ENCODE measurements at places on chromosomes 1 and 21.

GRCh38 chr21:41879190-41879998 lies at the start of gene PRDM15:
Gene PRDM15, minus strand, starts transcription at chr21:41879344. Its CDS starts 18,981 bp downstream, at chr21:41860363.
- no peaks in the 10 kb centered on the region for H3K36me3 ChIP-seq
- H3K4me1 ChIP-seq = peaks cover 17% of the 10 kb centered on the region
- no peaks in the 10 kb centered on the region for H3K27me3 ChIP-seq
- peak within 1 kb of the TSS; percentile 91 for H3K27ac ChIP-seq

GRCh38 chr1:168725831-168726230 lies 3.2 kb downstream of the DPT start:
- DNase-seq = no peak
- no peaks in the 10 kb centered on the region for H3K36me3 ChIP-seq
- H3K4me1 ChIP-seq = no peaks in the 10 kb centered on the region
- H3K4me3 ChIP-seq = no peak overlapping the region

DNA sequence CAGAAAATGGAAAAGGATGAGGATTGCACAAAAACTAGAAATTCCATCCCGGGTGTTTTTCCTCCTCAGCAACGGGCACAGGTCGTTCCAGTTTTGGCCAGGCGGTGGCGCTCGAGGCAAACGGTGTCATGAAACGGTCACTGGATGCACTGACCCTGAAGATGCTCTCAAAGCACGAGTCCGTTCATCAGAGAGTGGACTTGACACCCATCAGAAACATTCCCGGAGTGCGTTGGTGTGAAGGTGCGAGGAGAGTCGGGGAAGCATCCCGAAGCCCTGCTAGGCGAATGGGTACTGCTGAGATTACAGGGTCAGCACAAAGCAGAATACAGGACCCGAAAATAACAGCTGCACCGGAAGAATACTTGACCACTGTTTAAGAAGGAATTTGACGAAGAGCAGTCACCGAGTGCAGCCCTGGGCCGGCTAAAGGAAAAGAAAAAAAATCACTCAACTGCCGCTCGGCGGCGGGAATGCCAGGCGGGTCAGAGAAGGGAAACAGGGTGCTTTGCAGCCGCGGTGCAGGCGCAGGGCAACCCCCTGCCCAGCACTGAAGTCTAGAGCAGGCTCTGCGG lies 71.7 kb upstream of the ETS2 start:
- H3K4me1 ChIP-seq = peaks cover 5% of the 10 kb centered on the region
- peak overlapping the region; percentile 52 for H3K4me3 ChIP-seq
- no peaks in the 10 kb centered on the region for H3K36me3 ChIP-seq
- H3K27me3 ChIP-seq = no peaks in the 10 kb centered on the region

- DNase-seq = no peak
- no peaks in the 10 kb centered on the region for H3K4me1 ChIP-seq
- no peaks in the 10 kb centered on the region for H3K27me3 ChIP-seq
- no peak overlapping the region for H3K4me3 ChIP-seq
These were observed 16.6 kb upstream of the EDEM3 start for GRCh38 chr1:184771190-184771691.

GRCh38 chr1:119266386-119266785 lies 102.2 kb upstream of the HAO2 start:
- DNase-seq = no peak
- no peaks in the 10 kb centered on the region for H3K4me1 ChIP-seq
- no peaks in the 10 kb centered on the region for H3K36me3 ChIP-seq
- no peak overlapping the region for H3K27ac ChIP-seq
- no peaks in the 10 kb centered on the region for H3K27me3 ChIP-seq

- H3K27me3 ChIP-seq = no peaks in the 10 kb centered on the region
- H3K27ac ChIP-seq = no peak overlapping the region
- H3K36me3 ChIP-seq = no peaks in the 10 kb centered on the region
- H3K4me1 ChIP-seq = no peaks in the 10 kb centered on the region
These were observed 86.3 kb downstream of the FCRL5 start for GRCh38 chr1:157466011-157466410.

- H3K36me3 ChIP-seq = no peaks in the 10 kb centered on the region
- no peak within 1 kb of the TSS for H3K4me3 ChIP-seq
- H3K27me3 ChIP-seq = peaks cover 12% of the 10 kb centered on the region
- H3K4me1 ChIP-seq = no peaks in the 10 kb centered on the region
- no peak for DNase-seq
These were observed at the start of gene KCNE2 for GRCh38 chr21:34363733-34364132. Gene KCNE2, plus strand, starts transcription at chr21:34364006. Its CDS starts 6,473 bp downstream, at chr21:34370479.

DNA sequence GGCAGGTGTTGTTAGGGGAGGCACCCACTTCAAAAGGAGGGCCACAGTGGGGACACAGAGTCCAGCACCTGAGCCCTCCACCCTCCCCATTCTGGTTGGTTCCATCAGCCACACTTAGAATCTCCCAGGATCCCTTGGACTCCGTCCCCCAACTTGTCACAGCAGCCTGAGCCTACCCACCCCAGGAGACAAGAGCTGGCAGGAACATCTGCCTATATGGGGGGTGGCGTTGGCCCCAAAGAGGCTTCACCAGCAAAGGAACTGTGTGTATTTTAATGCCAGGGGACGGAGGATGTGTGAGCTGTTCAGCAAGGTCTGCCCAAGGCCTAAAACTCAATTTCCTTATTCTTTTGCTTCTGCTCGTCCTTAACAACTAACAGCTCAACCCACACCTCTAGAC lies 86.4 kb upstream of the TMEM51 start:
- H3K4me1 ChIP-seq = no peaks in the 10 kb centered on the region
- no peak overlapping the region for H3K4me3 ChIP-seq
- DNase-seq = no peak
- no peaks in the 10 kb centered on the region for H3K27me3 ChIP-seq
- no peaks in the 10 kb centered on the region for H3K36me3 ChIP-seq

All from astrocyte (in vitro differentiated cells and primary cell).